GDM1 (cell line): ENCODE measurements at places on chromosomes 5 and 9.

DNA sequence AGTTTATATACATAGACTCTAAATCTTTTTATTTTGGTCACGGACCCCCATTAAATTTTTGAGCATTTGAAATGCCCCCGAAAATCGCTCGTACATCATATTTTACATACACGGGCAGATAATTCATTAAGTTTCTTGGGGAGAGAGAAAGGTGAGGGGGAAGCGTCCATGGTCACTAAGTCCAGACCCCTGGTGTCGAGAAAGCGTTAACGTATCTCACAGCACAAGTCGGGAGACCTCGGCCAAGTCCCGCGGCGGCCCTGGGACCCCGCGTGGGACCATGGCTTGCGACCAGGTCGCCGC is 794 bp downstream of the PTBP3 start:
- no peak for DNase-seq

DNA sequence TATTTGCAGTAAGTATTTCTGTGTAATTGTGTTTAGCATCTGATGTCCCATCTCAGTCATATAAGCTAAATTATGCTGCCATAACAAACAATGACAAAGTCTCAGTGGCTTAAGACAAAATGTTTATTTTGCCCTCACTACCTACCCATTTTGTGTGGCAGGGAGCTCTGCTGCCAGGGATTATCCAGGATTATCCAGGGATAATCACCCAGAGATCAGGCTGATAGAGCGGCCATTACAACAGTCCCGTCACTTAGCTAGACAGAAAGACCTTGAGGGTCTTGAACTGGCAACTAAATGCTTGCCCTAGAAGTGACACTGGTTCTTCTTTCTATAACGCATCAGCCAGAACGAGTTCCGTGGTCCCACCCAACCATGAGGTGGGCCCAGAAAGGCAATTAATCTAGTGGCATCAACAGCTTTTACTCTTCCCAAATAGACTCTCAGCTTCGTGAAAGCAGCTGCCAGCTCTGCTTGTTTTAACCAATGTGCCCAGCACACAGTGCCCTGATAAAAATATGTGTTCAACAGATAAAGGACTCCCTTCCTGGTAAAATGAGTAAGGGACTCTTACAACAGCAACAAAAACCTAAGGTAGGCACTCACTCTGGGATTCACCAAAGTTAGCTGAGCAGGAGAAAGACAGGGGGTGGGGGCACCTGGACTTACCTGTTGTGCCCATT is 22.8 kb downstream of the CCDC69 start:
- DNase-seq, result no peak

- peak; percentile 74 for DNase-seq
These were observed 38.6 kb upstream of the CEMIP2 start for GRCh38 chr9:71806901-71807307.

GRCh38 chr9:117815315-117815714 is 111.1 kb downstream of the TLR4 start:
- no peak for DNase-seq

- no peak for DNase-seq
These were observed 259.3 kb downstream of the TUSC1 start for GRCh38 chr9:25418974-25419373.

DNA sequence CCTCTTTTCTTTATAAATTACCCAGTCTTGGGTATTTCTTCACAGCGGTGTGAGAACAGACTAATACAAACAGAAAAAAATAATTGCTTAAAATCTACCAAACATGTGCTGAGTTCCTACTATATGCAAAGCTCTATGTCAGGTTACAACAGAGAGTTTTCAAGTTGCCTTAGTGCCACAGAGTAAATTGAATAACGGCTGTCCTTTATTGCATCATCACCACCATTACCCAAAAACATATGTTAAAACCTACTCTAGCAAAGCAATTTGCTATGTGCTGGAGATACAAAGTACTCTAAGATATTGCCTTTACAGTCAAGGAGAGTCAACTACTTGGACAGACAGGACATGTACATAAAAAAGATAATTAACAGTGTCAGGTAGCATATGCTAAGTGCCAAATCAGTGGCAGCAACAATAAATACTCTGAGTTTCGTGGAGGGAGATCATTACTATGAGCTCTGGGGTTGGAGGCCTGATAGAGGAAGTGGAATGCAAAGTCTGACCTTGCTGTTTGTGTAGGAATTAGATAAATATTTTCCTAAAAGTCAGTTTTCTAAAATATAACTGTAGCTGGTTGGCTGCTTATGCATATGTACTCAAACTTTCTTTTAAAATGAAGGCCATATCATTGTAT is 1058.7 kb upstream of the WWC1 start:
- DNase-seq, result no peak

DNA sequence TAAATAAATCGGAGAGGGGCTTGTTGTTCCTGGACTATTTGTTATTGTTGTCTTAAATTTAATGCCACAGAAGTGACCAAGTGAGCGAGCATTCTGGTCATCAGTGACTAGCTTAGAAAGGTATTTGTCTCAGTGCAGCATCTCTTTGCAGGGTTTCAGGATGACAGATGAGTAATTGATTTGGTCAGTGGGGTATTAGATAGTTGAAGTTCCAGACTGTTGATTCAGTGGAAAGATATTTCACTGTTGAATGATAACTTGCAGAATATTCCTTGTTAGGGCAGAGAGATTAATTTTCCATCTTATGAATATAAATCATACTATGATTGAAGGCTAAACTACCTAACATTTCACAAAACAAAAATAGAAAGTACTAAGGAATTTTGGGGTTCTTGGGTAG is 122.4 kb downstream of the TRIO start:
- no peak for DNase-seq

- DNase-seq, result no peak
These were observed 227.6 kb upstream of the ANKRD55 start for GRCh38 chr5:56460681-56461191.

GRCh38 chr9:83199240-83199639 is 136.3 kb upstream of the RASEF start:
- no peak for DNase-seq

GRCh38 chr5:9713356-9713755 is 83.2 kb upstream of the TAS2R1 start:
- no peak for DNase-seq

DNA sequence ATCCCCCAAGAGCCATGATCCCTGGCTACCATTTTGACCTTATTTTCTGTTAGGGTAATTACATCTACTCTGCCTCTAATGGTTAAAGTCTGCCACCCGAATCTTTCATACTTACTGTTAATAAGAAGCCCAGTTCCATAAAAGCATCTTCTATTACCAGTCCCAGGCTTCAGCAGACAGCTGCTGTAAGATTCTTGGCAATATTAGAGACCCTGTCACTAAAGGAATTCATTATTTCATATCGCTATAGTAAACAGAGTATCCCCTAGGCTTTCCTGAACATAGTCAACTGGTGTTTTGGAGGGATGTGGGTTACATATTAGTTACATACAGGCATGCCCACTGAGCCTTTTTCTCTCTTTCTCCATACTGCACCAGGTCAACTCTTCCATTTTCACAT is 608.7 kb upstream of the SEMA6A start:
- DNase-seq, result no peak

- DNase-seq, result no peak
These were observed 114.2 kb downstream of the LHFPL2 start for GRCh38 chr5:78534148-78534904.

GRCh38 chr5:181200816-181201215 is 4.2 kb downstream of the TRIM7 start:
- DNase-seq, result no peak

DNA sequence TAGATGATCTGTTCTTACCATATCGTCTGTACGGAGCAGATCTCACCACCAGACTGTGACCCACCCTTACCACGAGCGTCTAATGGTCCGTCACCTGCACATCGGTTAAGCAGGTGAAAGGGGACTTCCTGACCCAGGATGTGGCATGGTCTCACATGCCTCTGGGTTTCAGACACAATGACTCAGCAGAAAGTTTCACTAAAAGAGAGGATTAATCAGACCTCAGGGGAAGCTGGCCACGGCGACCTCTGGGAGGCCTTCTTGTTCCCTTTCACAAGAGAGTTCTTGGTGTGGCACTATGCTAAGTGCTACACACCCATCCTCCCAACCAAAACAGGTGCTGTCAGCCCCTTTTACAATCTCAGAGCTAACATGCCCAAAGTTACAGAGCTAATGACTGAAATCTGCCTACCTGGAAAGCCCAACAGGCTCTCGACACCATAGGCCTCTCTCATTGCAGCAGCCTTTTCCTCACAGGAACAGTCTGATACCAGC is 41.6 kb downstream of the ADAMTS12 start:
- DNase-seq, result no peak

GRCh38 chr9:92186631-92187030 is 71.4 kb upstream of the SPTLC1 start:
- no peak for DNase-seq

DNA sequence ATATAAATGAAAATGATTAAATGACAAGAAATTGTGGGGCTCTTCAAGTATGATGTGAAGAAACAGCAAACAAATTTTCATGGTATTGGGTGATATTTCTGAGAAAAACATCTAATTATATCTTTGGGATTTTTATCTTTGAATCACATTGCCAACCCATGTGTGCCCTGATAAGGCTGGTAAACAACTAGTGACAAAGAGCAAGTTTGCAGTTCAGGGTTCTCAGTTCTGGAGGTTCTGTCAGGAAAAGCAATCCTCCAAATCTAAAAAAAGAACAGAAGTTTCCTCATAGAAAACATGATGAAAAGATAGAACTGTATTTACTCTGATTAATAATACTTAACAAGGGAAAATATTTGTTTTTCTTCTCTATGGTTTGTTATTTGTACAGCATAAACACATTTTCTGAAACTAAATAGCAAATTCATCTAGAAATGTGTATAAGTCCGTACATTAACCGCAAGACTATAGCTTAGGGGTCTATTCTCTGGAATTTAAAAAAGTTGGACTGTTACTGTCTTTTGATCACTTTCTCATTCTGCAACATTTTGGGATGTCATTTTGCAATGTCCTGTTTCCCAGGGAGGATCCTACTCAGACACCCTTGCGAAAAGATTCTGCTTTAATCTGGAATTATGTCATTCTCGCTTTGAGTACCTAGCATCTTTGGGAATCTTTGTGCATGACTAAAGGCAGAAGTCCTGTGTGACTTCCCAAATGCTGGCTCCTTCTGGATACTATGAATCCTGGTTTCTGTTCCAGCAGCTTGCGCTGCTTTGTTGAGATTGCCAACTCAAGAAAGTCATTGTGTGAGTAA is 308.5 kb downstream of the ADGRV1 start:
- DNase-seq, result no peak

- DNase-seq, result no peak
These were observed 66.5 kb downstream of the COL27A1 start for GRCh38 chr9:114221706-114222465.

DNA sequence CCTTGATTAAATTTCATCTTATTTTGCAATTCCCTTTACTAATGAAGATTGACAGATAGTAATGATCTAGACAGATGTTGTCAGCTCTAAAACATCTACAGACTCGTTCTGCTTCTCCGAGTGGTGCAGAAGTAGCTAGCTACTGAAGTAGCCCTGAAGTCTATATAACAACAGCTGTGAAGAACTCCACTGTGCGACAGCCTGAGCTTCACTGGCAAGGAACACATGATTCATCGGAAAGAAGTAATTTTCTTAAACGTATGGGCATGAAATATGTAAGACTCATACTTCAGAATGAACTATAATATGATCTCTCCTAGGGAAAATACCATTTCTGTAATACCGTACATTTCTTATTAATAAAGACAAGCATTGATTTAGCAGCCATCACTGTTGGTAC is 96.2 kb downstream of the TRPM3 start:
- no peak for DNase-seq

DNA sequence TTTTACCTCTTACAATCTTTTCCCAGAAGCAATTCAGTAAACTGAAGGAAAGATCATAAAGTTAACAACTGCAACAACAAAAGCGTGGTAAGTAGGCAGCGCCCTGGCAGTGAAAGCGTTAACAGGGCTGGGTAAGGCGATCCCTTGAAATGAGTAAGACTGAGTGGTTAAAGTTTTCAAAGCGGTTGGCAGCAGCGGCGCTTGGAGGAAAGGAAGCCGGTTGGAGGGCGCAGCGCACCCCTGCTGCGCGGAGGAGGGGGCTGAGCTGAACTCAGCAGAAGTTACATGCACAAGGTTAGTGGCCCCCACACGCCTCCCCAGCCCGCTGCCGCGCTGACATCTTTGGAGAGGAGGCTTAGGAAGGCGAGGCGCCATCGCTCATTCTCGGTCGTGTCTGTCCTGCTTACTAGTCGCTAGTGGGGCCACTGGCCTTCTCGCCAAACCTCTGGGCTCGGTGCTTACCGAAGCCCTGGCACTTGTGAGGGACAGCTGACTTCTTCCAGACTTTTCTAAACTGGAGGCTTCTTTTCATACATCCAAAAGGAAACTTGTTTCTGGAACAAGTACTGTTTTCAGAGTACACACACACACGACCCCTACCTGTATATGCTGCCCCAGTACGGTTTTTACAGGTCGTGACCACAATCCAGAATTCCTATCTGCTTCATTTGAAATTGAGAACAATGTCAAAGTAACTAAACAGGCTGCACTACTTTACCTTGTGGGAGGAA is at the start of gene SH3RF2:
Gene SH3RF2, plus strand, starts transcription at position 178 of the 731 bp plus-strand sequence. CDS start 1,351 bp downstream, outside the sequence.
- DNase-seq, result no peak

- DNase-seq, result no peak
These were observed 4.7 kb upstream of the GPR151 start for GRCh38 chr5:146520731-146521130.

DNA sequence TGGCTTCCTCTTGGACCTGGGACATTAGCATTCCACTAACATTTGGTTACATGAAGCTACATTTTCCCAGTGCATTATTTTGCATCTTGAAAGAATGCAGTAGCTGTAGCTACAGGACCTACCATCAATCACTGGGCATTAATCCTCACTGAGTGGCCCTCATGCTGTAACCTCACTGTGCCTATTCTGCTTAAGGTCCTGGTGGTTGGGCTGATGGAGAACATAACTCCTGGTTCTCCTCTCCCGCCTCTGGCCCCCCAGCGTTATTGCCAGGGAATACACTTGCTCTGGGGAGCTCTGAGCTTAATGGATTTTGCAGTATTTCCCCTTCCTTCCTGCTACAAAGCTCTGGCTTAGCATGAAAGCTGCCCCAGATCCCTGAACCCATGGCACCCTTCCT is 111.5 kb upstream of the EQTN start:
- no peak for DNase-seq

DNA sequence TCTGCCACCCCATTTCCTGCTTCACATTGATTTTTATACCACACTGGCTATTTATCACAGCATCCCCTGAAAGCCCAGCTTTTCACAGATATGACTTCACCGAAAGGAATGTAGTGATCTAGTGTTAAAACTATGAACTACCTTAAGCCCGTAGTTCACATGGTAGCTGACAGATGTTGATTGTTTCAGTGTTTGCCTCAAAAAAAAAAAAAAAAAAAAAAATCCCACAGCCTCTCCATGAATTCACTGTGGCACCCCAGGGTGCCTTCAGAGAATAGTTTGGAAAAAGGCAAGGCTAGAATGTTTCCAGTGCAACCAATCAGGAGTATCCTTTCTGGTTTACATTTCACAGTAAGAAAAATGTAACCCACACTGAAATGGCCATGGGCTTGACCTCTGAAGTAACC is 37.1 kb downstream of the GLIS3 start:
- no peak for DNase-seq

GRCh38 chr5:1519631-1520210 is 4.0 kb downstream of the LPCAT1 start:
- DNase-seq, result no peak

GRCh38 chr5:270340-270739 is 1.1 kb upstream of the PDCD6 start:
- DNase-seq, result no peak
